ENCODE measurements at places on chromosomes 12 and 14. TPM values are rescaled to one million over a fixed set of nuclear protein-coding genes. Genes with fewer than 3 reads are reported as not detected.

The DEGS2 gene
- 0.11 TPM for total RNA-seq

The GYS2 gene
- not detected for total RNA-seq

The COQ5 gene
- total RNA-seq: 32.2 TPM

The TGFB3 gene
- 7.0 TPM for total RNA-seq

The CSRP2 gene
- total RNA-seq: 4.5 TPM

- DNase-seq: no peak
Observed at GRCh38 chr12:54967461-54967860, 17.1 kb downstream of the TESPA1 start.

DNA sequence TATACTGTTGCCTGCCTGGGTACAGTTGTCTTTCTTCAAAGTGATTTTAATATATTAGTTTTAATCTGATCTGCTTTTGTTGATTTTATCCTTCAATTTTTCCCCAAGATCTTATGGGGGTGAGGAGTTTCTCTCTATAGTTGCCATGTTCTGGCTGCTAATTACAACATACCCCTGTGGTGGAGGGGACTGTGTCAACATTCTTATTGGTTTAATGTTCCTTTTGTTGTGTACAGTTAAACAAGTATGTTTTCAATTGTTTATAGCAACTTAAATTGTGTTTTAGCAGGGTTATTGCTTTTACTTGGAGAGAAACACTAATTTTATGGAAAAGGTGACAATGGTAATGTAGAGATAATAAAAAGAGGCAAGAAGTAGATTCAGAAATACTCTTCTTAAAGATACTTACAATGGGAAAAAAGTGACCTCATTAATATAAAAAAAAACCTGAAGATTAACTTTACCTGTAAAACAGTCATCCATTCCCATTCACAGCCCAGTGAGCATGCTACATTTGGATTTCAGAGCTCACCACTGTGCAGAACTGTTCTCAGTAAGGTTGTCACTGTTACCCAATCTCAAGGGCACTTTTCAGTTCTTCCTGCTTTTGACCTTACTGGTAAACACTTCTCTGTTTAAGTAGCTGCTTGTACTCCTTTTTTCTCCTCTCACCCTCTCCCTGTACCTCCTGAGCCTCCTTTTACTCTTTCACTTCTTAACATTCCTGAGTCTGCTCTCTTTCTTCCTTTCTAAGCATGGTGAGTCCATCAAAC is 8.1 kb upstream of the LRRK2 start:
- no peak for DNase-seq

GRCh38 chr14:96762650-96763049 is 34.5 kb upstream of the VRK1 start:
- no peak for DNase-seq

- DNase-seq: no peak
Observed at GRCh38 chr14:100858838-100859220, 32.9 kb downstream of the MEG3 start.

DNA sequence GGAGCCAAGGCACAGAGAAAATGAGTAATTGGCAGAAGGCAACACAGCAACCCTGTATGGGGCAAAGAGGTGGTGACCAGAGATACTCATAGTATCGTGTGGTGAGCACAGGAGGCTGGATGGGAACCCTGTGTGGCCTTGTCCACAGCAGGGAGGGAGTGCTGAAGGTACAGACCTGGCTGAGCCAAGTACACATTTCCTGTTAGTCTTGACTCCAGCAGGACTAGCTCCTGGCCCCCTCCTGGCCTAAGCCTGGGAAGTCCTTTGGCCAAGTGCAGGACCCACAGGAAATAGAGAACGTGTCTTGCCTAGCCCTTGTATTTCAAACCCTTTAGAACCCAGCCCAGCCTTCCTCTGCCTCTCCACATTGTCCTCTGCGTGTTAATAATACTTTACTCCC is 289.8 kb upstream of the PWP1 start:
- DNase-seq: no peak

- DNase-seq: no peak
Observed at GRCh38 chr14:39426605-39427004, 5.6 kb downstream of the FBXO33 start.
